ENCODE measurements at places on chromosomes 16 and 17.

DNA sequence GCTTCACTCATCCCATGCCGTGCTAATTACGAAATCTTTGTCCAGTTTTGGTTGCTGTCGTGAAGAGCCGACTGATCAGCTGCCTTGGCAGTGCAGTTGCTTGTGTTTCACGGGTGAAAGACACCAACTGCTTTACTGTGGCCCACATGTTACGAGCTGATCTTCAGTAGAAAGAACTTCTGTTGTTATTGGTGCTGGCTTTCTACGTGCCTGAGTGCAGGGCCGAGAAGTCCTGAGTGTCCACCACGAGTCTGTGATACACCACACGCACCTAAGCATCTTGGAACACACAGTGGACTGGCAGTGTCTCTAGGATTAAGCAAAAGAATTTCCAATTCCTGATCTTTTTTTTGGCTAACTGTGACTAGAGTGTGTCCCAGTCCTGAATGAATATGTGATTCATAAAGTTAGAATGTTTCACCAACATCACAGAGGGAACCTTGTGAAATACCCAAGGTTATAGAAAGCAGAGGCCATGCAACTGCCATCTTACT, 70.4 kb upstream of the CLEC18A start:
- no peak for DNase-seq

DNA sequence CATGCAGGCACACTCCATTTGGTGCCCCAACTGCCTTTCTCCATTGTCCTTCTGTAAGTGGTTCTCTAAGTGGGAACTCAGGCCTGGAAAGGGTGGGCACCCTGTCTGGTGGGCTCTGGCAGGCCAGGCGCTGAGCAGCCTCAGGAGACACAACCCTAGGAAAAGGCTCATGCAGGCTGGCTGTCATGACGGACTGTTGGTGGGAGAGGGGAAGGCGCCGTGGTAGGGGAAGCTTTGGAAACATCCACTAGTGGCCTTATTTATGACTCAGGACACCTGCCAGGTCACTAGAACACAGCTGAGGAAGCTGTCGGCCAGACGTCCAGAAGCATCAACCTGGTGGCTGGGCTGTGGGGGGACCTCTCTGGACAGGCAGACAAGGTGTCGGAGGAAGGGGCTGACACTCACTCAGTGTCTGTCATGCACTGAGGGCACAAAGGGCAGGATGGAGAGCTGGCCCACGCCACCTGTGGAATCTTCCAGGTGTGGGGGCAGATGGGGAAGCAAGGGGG, 216.0 kb downstream of the SEC14L1 start:
- DNase-seq, result no peak

DNA sequence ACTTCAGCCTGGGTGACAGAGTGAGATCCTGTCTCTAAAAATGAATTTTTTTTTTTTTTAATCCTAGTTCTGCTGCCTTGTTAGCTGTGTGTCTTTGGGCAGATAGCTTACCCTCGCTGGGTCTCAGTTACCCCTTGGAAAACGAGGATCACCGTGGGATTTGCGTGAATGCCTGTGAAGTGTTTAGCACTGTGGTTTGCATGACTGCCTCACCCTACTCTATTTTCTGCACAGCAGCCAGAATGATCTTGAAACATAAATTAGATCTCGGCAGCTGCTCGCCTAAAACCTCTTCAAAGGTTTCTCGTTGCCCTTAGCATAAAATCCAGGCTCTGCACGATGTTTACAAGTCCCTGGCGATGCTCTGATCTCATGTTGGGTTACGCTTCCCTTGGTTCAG, 71.2 kb upstream of the GRIN2A start:
- no peak for DNase-seq

DNA sequence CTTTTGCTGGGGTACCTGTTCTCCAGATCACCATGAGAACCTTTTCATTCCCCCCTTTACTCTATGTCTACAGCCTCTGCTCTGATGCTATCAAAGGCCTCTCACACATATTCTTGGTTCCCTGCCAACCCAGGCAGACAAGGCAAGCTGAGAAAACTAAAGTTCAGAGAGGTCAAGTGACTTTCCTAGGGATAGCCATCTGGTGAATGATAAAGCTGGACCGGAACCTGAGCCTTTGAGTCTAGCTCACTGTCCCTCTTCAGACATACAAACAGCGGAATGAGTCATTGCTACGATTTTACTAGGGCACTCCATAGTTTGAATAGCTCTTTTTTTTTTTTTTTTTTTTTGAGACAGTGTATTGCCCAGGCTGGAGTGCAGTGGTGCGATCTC, 73.3 kb downstream of the XYLT1 start:
- peak; percentile 79 for DNase-seq

DNA sequence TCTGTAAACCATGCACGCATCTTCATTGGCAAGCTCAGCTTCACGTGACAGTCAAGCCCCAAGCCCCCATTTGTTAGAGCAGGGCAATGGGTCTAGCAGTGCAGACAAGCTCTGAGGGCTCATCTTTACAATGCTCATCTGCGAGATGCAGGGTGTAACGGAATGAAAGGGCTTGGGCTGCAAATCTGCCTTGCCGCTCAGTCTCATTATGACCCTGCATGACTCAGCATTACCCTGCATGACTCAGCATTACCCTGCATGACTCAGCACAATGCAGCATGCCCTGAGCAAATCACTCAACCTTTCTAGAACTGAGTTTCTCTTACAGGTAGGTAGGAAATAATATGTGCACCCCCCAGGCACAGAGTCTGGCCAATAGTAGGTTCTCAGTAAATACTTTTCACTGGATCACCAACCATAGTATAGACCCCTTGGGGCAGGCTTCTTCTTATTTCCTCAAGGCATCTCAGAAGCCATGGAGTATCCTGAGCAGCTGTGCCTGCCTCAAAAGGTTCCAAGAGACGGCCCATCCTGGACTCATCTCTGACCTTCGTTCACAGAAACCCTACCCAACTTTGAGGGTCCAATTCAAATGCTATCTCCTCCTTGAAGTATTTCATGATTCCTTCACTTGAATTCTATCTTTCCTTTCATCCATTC, 391.3 kb upstream of the CDH5 start:
- no peak for DNase-seq

- DNase-seq, result no peak
These were observed 5.6 kb upstream of the HSD3B7 start for GRCh38 chr16:30979170-30980022.

DNA sequence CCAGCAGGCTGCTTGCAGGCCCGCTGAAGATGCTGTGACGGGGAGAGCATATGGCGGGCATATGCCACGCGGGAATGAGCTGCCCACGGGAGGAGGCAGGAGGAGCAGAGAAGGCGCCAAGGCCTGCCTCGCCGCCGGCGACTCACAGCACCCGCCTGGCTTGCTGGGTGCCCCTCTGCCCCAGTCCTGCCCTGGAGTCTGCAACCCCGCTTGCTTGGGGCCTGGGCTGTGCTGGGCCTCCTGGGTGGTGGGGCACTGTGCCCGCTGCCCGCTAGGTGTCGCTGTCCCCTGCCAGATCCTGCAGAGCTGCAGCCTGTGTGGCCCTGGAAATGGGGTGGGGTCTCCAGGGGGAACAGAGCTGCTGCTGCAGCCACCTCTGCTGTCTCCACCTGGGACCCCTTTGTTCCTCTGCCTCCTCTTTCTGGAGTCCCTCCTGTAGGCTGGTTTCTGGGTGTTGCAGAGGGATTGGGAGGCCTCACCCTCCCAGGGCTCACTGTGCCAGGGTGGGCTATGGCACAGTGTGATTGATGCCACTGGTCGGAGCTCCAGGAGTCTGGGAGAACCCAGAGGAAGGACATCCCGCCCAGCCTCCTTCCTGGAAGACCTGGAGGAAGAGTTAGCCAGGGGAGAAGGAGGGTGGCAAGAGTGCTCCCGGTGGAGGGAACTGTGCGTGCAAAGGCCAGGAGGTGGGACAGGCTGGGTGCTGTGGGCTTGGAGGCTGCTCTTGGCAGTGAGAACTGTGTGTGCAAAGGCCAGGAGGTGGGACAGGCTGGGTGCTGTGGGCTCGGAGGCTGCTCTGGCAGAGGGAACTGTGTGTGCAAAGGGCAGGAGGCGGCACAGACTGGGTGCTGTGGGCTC, 141.0 kb upstream of the CIBAR2 start:
- DNase-seq, result peak; percentile 28

DNA sequence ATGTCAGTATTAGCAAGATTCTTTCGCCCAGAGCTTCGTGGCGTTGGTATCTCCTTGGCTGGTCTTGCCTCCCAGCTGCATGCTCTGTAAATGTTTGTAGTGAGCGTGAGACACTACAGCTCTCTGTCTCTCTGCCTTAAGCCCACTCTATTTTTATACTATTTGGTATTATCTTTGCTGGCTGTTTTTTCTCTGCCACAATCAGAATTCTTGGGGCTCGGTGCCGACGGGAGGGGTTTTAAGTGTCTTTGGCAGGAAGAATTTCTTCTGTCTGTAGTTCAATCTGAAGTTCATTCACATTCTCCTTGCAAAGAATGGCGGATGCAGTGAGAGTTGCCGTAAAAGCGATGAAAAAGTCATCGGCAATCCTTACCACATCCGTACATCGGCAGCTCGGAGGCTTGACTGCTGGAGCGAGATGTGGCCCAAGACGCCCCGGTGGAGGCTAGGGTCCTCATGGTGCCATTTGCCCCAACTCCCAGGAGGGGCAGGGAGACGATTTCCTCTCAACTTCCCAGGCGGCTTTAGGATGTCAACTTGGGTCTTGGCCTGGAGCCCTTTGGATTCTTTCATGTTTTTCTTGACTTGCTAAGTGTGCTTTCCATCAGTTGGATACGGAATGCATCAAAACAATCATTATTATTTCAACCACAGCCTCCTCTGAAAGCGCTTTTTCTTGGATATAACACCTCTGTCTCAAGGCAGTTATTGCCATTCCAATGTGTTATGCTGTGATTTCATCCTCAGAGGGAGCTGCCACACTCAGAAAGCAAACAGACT, 132.3 kb upstream of the SDK2 start:
- no peak for DNase-seq

GRCh38 chr17:39243155-39243554, 17.4 kb upstream of the STAC2 start:
- DNase-seq, result no peak

- DNase-seq, result no peak
These were observed 2.5 kb downstream of the MSRB1 start for GRCh38 chr16:1940273-1941161.

GRCh38 chr16:24984101-24984500, 31.1 kb downstream of the ARHGAP17 start:
- DNase-seq, result no peak

DNA sequence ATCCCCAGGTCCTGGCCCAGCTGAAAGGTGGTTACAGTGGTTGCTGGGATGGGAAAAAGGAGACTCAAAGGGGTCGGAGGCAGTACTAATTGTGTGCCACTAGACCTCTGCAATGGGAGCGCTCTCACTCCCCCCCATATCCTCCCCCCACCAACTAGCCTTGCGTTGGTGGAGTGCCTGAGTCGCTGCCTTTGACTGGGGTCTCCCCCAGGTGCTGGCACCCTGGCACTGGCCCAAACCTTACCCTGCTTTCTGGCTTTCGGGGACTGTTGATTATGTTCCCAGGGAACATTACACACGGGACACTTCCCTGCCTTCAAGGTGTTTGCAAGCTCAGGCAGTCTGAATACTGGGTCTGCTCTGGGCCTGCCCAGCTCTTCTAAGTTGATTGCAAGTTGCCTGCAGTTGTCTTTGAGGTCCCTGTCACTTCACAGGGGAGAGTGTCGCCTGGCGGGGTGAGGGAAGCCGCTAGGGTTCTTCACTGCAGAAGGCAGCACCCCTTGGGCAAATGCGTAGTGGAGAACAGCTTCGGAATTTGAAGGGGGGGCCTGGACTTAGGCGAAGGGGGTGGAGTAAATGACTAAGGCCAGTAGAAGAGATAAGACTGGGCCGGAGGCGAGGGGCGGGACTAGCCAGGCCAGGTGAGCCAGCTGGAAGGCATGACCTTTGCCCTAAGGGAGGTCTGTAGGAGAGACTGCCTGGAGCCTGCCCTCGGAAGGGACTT, 98.0 kb downstream of the RAB11FIP4 start:
- DNase-seq, result no peak

- DNase-seq, result no peak
These were observed 33.8 kb upstream of the NFAT5 start for GRCh38 chr16:69531988-69532387.

DNA sequence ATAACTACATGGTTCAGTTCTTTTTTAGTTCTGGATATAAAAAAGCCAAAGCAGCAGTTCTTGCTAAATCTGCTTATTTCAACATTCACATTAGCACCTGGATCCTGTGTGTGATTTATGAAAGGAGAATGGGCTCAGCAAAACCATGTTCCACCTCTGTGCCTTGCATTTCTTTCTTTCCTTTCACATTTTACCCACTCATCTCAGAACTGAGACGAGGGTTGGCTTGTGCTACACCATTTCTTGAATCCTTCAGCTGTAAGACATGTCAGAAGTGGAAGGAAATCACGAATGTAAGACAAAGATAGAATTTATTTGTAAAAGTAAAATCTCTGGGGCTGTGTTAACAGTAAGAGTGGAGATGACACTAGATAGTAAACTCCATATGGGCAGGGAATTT, 1.2 kb upstream of the UTP6 start:
- DNase-seq, result no peak

- DNase-seq, result no peak
These were observed 16.3 kb downstream of the HS3ST4 start for GRCh38 chr16:25707982-25708583.

DNA sequence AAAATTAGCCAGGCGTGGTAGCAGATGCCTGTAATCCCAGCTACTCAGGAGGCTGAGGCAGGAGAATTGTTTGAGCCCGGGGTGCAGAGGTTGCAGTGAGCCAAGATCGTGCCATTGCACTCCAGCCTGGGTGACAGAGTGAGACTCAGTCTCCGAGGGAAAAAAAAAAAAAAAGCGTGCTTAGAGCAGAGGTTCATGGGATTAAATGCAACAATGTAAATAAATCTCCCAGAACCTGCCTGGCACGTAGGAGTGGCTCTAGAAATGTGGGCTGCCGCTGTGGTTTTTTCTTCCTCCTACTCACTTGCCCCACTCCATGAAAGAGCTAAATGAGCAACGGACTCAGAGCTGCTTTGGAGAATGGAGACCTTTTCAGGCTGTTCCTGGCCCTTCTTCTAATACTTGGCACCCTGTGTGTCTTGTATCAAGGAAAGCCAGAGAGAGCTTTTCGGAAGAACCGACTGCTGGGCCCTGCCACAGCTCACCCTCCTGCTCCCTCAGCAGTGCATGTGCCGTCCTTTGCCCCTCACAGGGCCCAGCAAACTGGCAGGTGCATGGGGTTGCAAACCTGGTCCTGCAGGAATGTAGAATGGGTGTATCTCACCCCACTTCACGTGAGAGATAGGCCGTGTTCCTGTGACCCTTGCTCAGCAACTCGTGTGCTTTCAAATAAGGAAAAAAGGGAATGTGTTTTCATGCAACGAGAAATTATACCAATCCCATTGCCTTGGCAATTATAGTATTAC, 52.0 kb downstream of the LDHD start:
- no peak for DNase-seq

- DNase-seq, result no peak
These were observed 29.8 kb upstream of the MYH2 start for GRCh38 chr17:10579270-10579669.

GRCh38 chr16:85089525-85089924, 22.7 kb downstream of the CIBAR2 start:
- no peak for DNase-seq

DNA sequence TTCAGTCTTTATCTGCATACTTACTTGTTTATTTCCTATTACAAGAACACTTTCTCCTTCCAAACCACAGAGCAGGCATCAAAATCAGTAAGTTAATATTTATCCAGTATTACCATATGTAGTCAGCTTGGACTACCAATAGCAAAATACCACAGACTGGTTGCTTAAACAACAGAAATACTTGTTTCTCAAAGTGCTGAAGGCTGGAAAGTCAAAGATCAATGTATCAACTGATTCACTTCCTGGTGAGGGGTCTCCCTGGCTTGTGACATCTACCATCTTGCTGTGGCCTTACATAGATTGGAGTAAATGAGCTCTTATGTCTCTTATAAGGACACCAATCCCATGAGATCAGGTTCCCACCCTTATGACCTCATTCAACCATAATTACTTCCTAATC, 2.6 kb downstream of the STXBP4 start:
- no peak for DNase-seq

GRCh38 chr16:492211-492875, 35.2 kb upstream of the CAPN15 start:
- DNase-seq, result no peak

All from endothelial cell of umbilical vein (primary cell).